ENCODE measurements at places on chromosomes 11 and 22.

DNA sequence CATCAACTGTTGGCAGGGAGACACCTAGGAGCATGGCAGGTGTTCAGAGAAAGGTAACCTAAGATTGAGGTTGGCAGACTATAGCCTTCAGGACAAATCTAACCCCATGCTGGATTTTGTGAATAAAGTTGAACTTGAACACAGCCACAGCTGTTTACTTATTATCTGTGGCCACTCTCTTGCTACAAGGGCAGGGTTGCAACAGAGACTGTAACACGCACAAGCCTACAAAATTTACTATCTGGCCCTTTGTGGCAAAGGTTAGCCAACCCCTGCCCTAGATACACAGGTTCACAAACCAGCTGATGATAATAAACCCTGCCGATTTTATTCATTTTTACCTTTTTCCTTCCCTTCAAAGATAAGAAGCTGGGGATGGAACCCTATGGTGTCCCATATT is 2.5 kb downstream of the THYN1 start:
- no peak for DNase-seq

DNA sequence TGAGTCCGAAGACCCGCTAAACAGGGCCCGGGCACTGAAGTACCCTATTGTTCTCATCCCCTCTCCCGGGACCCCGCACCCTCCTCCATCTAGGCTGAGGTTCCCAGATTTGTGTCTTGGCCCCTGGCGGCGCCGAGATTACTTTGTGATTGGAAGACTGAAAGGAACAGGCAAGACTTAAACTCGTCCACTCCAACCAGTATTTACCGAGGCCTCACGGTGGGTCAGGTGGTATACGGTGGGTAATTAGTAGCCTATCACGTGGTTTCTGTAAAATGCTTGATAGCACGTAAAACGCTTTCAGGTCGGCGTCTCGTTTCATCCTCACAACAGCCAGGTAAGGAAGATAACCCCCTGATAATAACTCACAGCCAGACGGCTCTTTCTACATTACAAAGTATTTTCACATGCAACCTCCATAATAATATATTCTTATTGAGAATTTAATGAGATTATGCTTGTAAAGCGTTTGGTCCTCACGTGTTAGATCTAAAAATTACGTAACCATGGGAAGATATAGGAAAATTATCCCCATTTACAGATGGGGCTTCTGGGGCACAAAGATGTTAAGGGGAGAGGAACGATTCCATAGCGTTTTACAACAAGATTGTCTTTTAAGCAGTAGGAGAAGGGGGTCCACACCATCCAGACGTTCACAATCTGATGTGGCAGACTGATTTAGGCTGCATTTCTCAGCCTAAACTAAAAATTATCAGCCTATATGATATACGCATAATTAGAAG is 642 bp upstream of the PIK3C2A start:
- DNase-seq, result peak; percentile 61

GRCh38 chr11:75800728-75801361 is 14.2 kb upstream of the UVRAG start:
- peak; percentile 92 for DNase-seq

DNA sequence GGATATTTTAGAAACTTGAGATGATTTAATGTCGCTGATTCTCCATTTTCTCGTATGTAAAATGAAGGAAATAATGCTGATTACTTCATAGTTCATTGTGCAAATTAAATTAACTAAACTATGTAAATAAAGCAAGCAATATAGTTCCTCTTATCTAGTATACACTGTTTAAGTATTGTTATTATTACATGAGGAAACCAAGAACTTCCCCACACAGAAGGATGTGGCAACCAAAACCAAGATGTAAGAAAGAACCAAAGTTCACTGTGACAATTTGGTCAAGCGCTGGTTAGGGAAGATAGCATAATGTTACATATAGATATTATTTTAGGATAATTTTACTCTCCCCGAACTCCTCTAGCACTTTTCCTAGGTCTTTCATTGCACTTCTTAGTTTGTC is 103.2 kb downstream of the XKR3 start:
- DNase-seq, result no peak

DNA sequence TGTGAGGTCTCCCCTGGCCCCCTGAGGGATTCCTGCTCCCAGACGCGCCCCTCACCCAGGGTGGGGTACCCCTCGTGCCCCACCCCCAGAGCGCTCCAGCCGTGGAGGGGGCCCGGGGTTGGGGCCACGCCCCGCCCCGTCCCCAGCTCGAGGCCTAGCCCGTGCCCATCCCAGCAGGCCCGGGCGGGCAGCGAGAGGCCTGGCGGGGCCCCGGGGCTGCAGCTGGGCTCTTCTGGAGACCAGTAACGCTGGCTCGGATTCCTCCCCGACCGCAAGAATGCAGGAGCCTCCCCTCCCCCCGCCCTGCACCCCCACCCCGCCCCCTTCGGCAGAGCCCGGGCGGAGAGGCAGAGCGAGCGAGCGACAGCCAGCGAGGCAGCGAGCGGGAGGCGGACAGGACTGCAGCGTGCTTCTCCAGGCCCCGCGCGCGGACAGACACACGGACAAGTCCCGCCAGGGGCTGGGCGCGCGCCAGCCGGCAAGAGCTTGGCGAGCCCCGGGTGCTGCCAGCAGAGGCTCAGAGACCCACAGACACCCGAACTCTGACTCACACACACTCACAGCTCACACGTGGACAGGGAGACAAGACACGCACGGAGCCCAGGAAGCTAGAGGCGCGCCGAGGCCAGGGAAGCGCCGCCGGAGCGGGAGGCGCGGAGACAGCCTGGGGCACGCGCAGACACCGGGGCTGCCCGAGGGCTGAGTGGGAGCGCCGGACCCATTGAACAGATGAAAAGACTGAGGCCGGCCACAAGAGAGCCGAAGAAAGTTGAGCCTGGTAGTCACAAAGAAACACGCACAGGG is 15.2 kb downstream of the BCL9L start:
- no peak for DNase-seq

- no peak for DNase-seq
Observed at GRCh38 chr11:57237204-57237681, at the start of gene APLNR. Gene APLNR, minus strand, starts transcription at chr11:57237250. Its CDS starts 246 bp downstream, at chr11:57237004.

- DNase-seq, result no peak
Observed at GRCh38 chr11:35223991-35224390, 85.0 kb downstream of the CD44 start.

GRCh38 chr11:65653229-65654225 is 9.2 kb downstream of the RELA start:
- DNase-seq, result no peak

DNA sequence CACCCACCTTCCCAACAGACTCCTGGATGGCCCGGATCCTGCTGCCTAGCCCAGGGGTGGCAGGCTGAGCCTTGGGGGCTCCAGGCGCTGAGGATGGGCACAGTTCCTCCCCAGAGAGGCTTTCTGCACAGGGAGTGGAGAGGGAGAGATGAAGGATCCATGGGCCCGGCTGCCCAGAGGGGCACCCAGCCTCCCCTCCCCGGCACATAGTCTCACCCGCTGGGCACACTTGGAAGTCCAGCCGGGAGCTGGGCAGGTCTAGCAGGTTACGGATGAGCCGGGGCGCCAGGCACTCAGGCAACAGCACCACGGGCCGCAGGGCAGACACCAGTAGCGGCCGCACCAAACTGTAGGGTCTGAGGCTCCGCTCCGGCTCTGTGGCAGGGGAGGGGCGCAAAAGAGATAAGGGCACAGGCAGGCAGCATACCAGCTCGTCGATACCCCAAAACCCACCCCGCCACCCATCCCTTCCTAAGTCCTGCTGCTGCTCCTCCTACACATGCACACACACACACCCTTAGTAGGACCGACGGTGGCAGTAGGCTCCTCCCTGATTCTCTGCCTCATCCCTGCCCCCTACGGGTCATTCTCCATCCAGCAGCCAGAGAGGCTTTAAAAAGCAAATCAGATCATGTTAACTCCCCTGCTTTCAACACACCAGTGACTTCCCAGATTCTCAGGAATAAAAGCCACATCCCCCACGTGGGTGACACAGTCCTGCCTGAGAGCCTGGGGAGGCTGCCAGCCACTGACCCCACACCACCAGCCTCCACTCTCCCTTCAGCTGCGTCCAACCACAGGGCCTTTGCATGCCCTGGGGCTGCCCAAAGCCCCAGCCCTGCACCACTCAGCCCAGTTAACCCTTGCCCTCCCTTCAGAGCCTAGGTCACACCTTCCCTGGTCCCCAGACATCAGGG is 6.5 kb upstream of the MFNG start:
- no peak for DNase-seq

DNA sequence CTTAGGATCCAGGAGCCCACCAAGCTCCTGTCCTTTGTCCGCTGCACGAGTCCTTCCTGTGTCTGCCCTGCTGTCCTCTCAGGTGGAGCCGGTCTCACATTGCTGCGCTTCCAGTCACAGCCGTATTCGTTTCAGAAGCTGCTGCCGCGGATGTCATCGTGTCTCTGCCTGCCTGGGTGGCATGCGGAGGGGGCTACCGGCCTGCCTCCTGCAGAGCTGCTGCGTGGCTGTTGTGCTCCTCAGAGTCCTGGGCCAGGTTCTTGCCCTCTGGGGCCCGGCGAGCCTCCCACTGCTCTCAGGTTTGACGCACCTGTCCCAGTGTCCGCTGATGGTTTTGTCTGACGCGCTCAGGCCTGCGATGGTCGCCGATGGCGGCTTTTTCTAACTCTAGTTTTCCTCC is 254.2 kb downstream of the TBC1D22A start:
- DNase-seq, result no peak

DNA sequence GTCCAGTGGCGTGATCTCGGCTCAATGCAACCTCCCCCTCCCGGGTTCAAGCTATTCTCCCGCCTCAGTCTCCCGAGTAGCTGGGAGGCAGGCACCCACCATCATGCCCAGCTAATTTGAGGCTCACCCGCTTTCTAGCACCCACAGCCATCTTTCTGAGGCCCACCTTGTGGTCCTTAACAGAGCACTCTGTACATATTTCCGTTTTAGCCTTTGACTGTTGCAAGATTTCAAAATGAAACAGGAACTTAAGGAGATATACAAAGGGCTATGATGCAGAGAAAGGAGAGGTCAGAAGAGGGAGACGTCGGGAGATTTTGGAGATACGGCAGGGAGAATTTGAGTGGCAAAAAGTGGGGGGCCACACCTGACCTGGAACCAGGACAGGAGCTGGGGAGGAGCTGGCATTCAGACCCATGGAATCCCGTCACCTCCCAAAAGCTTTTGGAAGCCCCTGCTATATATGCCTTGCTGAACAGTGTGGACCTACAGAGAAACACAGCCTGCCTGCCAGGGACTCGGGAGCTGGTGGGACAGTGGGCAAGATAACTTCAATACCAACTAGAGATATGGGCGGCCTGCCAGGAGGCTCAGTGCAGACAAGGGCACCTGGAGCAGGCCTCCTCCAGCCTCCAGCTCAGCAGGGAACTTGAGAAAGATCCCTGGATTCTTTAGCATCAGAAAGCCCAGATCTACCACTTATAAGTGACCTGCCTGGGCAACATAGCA is 8.0 kb upstream of the CLCF1 start:
- no peak for DNase-seq

- DNase-seq, result no peak
Observed at GRCh38 chr11:94746721-94747120, 21.4 kb upstream of the AMOTL1 start.

DNA sequence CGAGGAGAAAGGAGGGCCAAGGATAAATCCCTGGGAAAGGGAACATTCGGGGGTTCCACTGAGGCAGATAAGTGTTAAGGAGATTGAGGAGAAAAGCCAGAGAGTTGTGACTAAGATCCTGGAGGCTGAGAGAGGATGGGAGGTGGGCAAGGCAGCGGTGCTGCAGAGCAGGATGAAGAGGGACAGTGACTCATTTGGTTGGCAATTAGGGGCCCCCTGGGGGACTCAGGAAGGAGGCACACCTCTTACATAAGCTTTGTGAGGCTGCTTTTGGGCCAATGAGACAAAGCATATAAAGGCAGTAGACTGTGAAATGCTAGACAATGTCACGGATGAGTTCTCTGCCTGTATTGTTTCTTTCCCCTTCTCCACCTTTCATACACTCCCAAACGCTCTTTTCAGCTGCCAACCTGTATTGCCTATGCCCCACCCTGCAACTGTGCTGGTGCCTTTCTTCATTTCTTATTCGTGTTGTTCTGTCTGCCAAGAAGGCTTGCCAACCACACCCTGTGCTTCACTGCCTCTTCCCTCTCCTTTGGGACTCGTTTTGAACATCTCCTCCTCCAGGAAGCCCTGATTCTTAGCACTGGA is 246.8 kb upstream of the KIRREL3 start:
- DNase-seq, result no peak

DNA sequence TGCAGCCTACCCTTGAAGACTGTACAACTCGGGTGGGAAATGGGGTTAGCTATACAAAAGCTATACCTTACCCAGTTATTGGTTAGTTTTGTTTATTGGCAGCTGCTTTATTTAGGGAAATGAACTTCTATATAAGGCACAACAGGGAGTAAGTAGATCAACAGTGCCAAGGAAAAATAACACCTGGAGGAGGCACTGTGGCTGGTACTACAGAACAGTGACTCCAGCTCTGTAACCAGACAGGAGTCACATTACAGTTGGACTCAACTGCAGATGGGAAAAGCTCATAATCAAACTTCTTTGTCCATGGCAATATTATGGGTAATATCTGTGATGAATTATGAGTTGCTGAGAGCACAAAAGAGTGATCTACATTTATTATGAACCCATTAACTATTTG is 14.0 kb downstream of the P4HA3 start:
- DNase-seq, result no peak

GRCh38 chr11:47394322-47395222 is 13.8 kb upstream of the SLC39A13 start:
- no peak for DNase-seq

GRCh38 chr11:108663154-108663877 is 1.6 kb upstream of the DDX10 start:
- DNase-seq, result no peak

- no peak for DNase-seq
Observed at GRCh38 chr11:64362339-64362738, 3.4 kb downstream of the RPS6KA4 start.

DNA sequence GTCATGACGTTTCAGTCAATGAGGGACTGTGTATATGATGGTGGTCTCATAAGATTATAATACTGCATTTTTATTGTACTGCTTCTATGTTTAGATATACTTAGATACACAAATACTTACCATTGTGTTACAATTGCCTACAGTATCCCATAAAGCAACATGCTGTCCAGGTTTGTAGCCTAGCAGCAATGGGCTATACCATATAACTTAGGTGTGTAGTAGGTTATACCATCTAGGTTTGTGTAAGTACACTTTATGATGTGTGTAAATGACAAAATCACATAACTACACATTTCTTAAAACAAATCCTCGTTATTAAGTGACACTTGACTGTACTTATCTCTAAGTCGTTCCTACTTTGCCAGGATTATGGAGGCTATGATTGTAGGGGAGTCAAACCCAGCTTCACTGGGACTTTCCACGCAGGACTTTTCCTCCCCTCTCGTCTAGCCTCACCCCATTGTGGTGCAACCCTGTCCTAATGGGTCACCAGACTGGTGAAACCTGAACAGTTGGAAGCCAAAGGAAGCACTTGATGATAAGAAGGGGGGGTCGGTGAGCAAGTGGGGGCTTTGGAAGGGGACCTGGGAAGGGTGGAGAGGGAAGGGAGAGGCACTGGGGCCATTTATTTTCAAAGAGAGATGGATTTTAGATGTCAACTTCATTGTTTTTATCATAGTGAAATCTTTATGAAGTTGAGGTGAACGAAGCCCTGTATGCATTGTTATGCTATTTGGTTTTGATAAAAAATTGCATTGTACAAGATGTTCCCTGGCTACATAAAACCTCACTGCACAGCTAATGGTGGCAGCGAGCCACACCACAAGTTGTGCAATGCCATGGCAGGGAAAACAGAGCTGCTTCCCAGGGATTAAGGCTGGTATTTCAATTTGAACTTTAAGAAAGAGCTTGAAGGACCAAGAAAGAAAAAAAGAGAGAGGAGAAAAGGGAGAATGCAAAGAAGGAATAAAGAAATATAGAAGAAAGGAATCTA is 129.1 kb downstream of the EHF start:
- DNase-seq, result no peak

- DNase-seq, result no peak
Observed at GRCh38 chr11:104033561-104033960, 2.9 kb upstream of the DDI1 start.

Measured in COLO829 (cell line).